ENCODE measurements at places on chromosomes 13 and 19.

GRCh38 chr19:16113727-16114126, 2.0 kb downstream of the RAB8A start:
- no peak for DNase-seq

- DNase-seq: no peak
Measured at GRCh38 chr13:71879129-71879535, 12.1 kb upstream of the DACH1 start.

DNA sequence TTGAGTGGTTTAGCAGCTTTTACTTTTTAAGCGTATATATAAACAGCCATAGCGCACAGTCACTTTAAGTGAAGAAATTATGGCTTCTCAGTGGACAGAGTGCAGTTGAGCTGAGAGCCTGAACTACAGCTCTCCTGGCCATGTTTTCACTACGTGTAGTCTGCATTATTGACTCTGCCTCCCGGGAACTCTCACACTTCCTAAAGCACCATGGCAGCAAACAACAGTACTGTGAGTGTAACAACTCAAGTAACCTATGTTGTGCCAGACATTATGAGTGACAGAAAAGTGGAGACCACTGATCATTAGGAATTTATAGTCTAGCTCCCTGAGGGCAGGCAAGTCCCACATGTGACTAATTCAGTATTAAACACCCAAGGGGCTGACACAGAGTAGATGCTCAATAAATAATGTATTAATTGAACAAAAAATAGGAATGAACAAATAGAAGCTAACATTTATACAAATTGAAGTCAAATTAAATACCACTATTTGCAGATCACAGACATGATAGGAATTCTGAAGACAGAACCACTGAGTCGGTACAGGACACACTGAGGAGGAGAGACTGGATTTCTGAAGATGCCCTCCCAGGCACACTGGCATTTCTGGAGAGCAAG, 19.7 kb downstream of the EFNB2 start:
- DNase-seq: no peak

- no peak for DNase-seq
Measured at GRCh38 chr19:30448386-30449077, 76.3 kb downstream of the ZNF536 start.

DNA sequence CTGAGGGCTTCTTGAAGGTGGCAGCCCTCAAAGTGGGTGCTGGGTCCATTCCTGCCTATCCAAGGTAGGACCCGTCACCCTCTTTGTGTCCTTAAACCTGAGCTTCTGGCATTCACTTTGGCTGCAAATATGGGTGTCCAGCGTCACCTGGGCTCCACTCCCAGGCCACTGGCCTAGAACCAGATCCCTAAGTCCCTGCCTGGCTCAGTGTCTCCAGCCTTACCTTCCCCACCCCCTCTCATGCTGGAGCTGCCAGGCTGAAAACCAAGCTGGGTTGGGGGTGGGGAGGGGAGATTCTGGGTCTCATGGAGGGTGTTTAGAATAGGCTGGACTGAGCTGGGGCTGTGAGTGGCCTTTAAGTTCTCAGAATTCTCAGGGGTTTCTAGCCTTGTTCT, 12.4 kb downstream of the PDE4A start:
- no peak for DNase-seq

DNA sequence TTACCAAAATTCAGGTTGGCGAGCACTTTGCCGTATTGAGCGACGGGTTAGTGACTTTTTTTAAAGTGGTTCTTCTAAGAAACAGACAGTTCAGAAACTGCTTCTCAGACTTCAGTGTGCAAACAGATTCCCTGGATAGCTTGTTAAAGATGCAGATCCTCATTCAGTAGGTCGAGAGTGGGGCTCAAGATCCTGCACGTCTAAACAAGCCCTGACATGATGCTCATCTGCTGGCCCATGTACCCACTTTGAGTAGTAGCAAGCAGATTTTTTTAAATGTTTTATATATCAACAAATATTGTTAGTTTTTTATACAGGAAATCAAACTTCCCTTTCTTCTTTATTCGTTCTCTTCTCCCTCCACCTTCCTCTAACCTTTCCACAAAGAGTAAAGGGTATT, 7.3 kb downstream of the METTL21C start:
- DNase-seq: no peak

- DNase-seq: no peak
Measured at GRCh38 chr19:35755550-35756376, 1.1 kb downstream of the HSPB6 start.

Data from stimulated activated CD8-positive, alpha-beta memory T cell treated with anti-CD3 and anti-CD28 coated beads, Interleukin-15, amount 100 ng/mL, for 1 hour (primary cell).